ENCODE measurements at places on chromosomes 4 and X.

DNA sequence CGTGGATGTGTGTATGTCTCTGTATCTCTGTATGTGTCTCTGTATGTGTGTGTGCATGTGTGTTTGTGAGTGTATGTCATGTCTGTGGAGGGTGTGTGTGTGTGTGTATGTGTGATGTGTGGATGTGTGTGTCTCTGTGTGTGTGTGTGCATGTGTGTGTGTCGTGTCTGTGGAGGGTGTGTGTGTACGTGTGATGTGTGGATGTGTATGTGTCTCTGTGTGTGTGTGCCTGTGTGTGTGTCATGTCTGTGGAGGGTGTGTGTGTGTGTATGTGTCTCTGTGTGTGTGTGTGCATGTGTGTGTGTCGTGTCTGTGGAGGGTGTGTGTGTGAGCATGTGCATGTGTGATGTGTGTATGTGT lies 51.6 kb upstream of the ADRA2C start:
- no peak for DNase-seq

- peak; percentile 92 for DNase-seq
Measured at GRCh38 chr4:169098532-169098931, 88.5 kb upstream of the CBR4 start.

DNA sequence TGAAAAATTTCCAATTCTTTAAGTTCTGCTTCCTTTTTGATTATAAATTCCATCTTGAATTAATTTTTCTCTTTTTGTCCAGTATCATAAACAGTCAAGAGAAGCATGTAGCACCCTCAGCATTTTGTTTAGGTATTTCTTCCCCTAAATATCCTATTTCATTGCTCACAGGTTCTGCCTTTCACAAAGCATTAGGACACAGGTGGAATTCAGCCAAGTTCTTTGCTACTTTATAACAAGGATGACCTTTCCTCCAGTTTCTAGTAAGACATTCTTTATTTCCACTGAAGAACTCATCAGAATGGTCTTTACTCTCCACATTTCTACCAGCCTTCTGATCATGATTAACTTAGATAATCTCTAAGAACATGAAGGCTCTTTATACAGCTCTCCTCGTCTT lies 7.4 kb downstream of the SLC9B1 start:
- DNase-seq, result no peak

DNA sequence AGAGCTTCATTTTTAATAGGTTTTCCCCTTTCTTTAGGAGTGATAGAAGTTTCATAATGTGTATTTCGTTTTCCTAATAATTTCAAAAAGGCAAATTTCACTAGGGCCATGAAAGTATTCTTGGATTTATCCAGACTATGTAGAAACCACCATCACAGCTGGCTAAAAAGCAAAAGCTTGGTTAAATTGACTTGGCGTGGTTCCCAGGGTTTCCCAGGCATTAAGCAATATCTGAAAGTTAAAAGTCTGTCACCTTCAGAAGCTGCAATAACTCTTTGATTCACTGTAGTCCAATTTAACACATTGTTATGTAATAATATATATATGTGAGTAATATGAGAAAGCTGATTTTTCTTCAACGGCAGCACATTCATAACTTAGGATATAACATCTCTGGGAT lies 38.3 kb downstream of the NDNF start:
- DNase-seq, result no peak

DNA sequence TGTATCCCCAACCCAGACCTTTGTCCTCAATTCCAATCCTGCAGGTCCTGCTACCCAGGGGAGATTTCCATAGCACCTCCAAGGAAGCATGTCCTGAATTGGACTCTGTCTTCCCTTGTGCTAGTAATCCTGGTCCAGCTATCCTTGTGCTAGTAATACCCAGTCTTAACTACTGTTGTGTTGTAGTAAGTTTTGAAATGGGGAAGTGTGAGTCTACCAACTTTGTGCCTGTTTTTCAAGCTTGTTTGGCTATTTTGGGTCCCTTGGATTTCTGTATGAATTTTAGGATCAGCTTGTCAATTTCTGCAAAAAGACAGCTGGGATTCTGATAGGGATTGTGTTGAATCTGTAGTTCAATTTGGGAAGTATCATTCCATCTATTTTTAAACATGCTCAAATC lies 51.4 kb downstream of the CD99L2 start:
- no peak for DNase-seq

GRCh38 chr4:8738471-8738931 lies 133.1 kb downstream of the HMX1 start:
- DNase-seq, result no peak

- DNase-seq, result no peak
Measured at GRCh38 chr4:138918169-138918869, 97.3 kb upstream of the NOCT start.
